Vagina (tissue), 2 donors: ENCODE measurements at places on chromosomes 6 and 20.

GRCh38 chr6:45997875-45998506 lies 17.7 kb downstream of the CLIC5 start:
- no peak for DNase-seq

DNA sequence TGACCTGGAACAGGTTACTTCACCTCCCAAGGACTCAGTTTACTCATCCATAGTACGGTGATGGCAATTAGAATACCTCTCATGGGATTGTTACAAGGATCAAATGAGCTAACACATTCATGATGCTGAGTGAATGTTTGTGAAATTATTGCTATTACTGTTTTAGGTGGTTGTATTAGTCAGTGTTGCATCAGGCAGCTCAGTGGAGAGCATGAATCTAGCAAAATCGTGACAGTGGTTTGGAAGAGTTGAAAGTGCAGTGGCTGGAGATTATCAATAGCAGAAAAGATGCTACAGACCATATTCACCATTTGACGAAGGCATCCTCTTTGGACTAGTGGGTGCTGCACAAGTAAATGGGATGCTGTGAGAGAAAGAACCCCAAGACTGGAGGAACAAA lies 50.4 kb upstream of the CTNNBL1 start:
- no peak for DNase-seq

DNA sequence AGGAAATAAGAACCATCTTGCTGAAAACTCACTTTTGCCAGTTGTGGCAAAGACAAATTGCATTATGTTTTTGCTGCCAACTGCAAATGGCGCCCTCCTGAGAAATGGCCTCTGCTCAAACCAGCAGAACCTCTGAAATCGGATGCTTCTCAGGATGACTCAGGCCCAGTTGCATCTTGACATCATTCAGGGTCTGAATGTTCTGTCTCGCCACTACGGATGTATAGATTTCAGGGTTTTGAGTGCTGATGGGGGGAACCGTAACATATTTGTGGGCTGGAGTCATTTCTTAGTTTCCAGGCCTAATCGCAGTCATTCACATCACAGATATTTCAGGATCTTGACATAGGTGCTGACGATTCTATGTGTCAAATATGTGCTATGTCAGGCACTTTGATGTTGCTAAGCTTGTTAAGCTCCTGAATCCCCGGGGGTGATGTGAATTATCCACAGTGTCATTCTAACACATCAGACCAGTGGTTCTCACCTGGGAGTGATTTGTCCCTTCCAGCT lies 207.1 kb downstream of the NFATC2 start:
- DNase-seq = no peak

DNA sequence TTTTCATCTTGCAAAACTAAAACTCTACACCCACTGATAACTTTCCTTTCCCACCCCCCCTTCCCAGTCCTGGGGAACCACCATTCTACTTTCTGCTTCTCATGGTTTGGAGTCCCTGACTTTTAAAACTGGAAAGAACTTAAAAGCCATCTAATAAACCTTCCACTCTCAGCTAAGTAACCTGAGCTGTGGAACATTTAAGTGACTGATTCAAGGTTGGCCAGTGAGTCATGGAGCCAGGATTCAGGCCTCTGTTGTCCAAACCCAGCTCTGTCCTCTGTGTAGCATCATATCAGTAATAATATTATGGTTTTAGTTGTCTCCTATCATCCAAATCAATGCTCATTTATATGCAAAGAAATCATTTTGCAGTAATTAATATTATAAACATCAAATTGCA lies 176.0 kb upstream of the NT5E start:
- DNase-seq = no peak

- no peak for DNase-seq
Observed at GRCh38 chr6:99422912-99423311, 2.2 kb downstream of the PNISR start.

DNA sequence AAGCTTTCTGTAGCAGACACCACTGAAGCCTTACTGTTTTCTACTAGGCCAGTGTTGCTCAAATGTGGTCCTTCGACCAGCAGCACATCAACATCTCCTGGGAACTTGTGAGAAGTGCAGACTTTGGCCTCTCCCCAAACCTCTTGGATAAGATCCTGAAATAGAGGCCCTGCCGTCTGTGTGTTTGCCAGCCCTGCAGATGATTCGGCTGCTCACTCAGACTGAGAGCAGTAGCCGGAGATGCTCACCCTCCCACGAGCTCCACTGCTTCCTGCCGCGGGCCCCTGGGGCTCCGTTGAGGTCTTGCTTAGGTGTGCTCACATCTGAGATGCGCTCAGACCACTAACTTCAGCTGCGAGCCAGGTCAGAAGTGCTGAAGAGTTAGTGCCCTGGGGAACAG lies 129.5 kb upstream of the SSTR4 start:
- DNase-seq = no peak

DNA sequence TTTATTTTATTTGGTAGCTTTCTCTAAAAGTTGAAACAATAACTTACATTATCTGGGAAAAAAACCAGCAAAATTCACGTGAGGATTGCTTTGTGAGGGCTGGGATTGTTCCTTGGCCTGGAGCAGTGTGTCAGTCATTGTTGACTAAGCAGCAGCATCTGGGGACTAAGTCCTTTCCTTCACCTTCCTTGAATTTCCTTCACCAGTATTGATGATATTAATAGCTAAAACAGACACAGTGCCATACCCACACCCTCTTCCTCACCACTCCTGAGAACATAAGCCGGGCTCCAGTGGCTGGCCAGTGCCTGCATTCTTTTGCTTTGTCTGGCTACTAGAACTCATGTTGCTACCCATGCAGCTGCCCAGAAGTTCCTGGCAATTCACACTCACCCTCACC lies 23.7 kb downstream of the PLCB1 start:
- no peak for DNase-seq

GRCh38 chr6:79250107-79250514 lies 15.6 kb upstream of the HMGN3 start:
- DNase-seq = no peak

- peak; percentile 22 for DNase-seq
Observed at GRCh38 chr20:2713285-2713684, 20.7 kb downstream of the EBF4 start.

DNA sequence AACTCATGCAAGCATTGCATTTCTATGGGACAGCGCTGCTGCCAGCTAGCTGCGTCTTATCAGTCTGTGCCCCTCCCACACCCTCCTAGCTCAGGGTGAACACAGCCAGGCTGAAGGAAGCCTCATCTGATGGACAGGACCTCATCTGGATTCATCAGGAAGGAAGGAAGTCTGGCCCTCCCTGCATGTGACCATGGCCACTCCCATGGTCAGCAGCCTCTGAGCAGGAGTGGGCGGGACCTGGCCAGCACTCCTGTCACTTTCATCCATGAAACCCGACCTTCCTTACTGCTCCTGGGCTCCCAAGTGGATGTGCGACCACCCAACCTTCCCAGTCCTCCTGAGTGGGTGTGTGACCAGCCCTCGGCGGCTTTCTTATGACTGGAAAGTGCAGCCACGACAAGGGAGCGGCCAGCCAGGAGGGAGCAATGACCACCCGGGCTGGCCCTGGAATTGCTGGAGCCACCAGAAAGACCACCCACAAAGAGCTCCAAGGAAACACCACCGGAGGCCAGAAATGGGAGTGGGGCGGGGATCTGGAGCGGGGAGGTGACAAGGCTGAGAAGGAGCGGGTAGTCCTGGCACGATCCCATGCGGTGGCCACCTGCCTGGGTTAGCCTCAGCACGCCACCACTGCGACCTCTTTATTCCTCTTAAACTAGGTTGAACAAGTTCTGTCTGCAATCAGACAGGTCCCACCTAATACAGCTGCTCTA lies 241.2 kb downstream of the TTLL2 start:
- peak; percentile 89 for DNase-seq

GRCh38 chr20:22248051-22248667 lies 336.2 kb downstream of the FOXA2 start:
- DNase-seq = no peak

- DNase-seq = no peak
Observed at GRCh38 chr6:111129013-111129412, 41.7 kb downstream of the SLC16A10 start.

- DNase-seq = no peak
Observed at GRCh38 chr6:125375821-125376220, 74.1 kb upstream of the HDDC2 start.

- DNase-seq = no peak
Observed at GRCh38 chr20:55316753-55317152, 688.6 kb downstream of the CBLN4 start.

GRCh38 chr6:51147756-51148155 lies 329.1 kb downstream of the TFAP2B start:
- DNase-seq = no peak

DNA sequence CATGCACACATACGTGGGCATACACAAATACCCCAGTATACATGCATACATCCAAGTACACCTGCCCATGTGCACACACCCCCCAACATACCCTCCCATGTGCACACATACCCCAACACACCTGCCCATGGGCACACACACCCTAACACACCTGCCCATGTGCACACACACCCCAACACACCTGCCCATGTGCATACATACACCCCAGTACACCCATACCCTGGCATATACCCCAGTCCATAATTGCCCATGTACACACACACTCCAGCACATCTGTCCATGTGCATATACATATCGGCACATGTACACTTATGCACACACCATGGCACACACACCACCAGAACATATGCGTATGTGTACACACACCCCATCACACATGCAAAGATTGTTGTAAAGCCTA lies 475.2 kb downstream of the PREX1 start:
- no peak for DNase-seq

DNA sequence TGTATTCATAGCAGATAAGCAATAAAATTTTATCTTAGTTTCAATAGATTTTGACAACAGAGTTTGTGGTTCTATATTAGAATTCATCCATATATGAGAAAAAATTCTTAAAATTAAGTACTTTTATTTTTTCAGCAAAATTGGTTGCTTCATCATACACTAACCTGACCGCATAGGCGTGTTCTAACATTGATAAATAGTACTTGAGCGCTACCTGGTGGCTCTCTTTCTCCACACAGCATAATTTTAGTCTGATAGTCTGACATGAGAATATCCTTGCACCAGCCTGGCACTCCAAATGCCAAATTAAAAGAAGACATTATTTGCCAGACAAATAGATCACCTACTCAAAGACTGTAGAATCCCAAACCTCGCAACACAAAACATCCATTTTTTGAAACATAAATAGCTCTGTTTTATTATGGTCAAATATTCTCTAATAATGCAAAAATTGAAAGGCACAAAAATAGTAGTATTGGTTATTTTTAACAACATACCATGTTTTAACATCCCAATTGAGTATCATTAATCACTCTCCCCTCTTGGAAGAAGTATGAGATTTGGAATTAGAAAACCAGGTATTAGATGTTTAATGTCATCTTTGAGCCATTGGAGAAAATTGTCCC lies 33.0 kb upstream of the FILIP1 start:
- DNase-seq = no peak

DNA sequence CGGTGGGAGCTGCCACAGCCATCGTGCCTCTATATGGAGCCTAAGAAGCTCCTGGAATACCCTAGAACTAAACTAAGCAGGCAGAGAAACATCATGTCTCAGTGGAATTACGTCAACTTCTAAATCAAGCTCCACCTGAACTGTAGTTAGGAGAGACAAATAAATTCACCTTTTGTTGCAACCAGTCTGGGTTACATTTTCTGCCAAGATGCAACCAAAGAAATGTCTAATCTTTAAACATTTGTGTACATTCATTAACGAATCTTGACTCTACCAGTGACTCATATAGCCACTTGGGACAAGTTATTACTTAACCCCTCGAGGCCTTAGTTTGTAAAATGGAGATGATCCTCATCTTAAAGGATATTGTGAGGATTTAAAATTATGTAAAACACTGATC lies 8.9 kb downstream of the PTPRK start:
- DNase-seq = no peak

GRCh38 chr6:81743649-81744048 lies 8.8 kb downstream of the TENT5A start:
- no peak for DNase-seq

- no peak for DNase-seq
Observed at GRCh38 chr6:3176562-3177355, 19.4 kb upstream of the TUBB2A start.

DNA sequence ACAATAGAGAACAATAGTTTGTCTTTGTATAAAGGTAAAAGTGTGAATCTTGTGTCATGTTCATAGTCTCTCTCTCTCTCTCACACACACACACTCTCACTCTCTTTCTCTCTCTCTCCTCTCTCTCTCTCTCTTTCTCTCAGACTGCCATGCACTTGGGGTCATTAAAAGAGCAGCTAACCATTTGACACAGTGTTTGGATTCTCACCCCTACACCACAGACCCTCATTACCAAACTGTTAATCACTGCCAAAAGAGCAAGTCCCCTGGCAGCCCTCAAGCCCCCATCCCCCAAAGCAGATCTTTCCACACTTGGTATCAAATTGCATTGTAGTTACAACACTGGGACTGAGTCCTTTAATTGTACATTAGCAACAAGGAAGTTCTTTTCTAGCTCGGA lies 305.8 kb upstream of the RSPO3 start:
- DNase-seq = no peak

DNA sequence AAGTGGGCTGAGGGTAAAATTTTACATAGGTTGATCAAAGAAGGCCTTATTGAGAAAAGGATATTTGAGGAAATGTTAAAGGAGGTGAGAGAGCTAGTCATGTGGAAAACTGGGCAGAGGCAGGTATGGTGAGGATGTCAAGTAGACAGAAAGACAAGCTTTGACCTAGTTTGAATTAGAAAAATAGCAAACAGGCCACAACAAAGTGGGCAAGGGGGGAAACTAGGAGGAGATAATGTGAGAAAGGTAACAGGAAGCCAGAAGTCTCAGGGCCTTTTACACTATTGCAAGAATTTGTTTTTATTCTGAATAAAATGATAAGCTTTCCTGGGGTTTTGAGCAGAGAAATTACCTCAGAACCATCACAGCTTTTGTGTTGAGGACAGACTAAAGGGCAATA lies 115.7 kb downstream of the RWDD2A start:
- no peak for DNase-seq

- no peak for DNase-seq
Observed at GRCh38 chr6:127404133-127404532, 55.1 kb downstream of the KIAA0408 start.

GRCh38 chr6:88650029-88650619 lies 313.3 kb downstream of the RNGTT start:
- DNase-seq = no peak

GRCh38 chr20:11906626-11907480 lies 10.8 kb upstream of the BTBD3 start:
- no peak for DNase-seq

DNA sequence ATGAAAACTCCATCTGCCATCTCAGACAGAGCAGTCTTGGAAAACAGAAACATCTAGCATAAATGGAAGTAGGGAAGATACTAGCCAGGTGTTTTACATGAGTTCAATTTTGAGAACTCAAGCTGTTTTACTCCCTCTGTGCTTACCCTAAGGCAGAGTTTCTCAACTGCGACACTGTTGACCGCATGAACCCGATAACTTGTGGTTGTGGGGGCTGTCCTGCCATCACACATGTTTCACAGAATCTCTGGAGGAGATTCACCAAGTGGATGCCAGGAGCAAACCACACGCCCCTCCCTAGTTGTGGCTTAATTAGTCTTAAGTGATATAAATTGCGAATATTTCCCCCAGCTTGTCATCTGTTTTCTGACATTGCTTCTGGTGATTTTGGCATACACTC lies 2.3 kb upstream of the SERPINB6 start:
- no peak for DNase-seq

GRCh38 chr6:105797983-105798453 lies 288.1 kb upstream of the PRDM1 start:
- DNase-seq = no peak

- DNase-seq = no peak
Observed at GRCh38 chr6:136483906-136484305, 66.3 kb downstream of the MAP7 start.

- no peak for DNase-seq
Observed at GRCh38 chr6:132199343-132199742, 201.9 kb downstream of the MOXD1 start.

- DNase-seq = no peak
Observed at GRCh38 chr6:75815756-75816155, 66.7 kb downstream of the MYO6 start.
